Stimulated activated CD8-positive, alpha-beta memory T cell treated with anti-CD3 and anti-CD28 coated beads, Interleukin-7, amount 100 ng/mL, for 1 hour (primary cell): ENCODE measurements at places on chromosomes 6 and 20.

- DNase-seq = no peak
Measured at GRCh38 chr6:34656378-34657036, 40.1 kb downstream of the ILRUN start.

- no peak for DNase-seq
Measured at GRCh38 chr6:92589996-92590395, 829.4 kb downstream of the EPHA7 start.

DNA sequence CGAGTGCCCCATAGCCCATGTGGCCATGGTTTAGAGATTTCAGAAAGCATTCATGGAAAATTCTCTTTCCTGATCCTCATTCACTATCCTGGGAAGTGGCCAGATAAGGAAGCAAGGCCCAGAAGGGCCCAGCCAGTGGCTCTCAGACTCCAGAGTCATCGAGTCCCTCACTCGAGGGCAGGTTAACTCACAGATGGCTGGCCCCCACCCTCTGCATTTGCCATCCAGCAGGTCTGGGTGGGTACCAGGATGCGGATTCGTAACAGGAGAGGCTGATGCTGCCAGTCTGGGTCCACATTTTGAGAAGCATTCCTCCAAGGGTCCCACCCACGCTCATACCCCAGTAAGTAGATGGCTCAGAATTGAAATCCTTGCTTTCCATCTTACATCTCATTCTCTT is 3.8 kb upstream of the SSTR4 start:
- DNase-seq = no peak

DNA sequence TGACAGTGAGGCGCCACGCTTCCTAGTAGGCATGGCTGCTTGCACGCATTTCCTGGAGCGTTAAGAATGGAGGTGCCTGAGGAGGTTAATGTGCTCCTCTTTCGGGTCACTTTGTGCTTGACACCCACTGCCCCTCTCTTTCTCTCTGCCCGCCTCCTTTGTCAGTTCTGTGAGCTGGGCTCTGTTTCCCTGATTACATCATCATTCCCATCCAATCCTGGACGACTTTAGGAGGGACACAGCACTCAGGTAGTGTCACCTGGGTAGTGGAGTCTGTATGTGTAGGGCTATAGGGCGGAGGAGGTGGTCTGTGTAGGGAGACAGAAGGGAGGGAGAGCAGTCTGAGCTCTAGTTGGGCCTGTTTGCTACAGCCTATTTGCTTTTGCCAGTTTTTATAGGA is 136.8 kb downstream of the JARID2 start:
- DNase-seq = no peak

GRCh38 chr6:155315516-155315871 is 1.2 kb upstream of the TFB1M start:
- no peak for DNase-seq

DNA sequence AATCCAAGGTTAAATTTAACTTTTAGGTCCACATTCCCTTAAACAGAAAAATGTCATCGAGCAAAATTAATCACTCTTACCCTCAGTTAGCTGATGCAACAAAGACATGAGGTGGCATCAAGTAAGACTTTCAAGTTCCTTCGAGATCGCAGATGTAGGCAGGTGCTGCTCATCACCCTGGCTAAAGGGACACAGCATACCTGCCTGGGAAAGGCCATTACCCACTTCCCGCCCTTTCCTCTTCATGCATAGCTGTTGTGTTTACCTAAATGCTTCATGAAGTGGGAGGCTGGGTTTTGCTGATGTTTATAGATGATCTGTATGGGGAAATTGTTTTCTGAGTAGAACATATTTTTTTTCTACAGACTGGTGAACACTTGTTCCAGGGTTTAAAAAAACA is 67.7 kb downstream of the GFRA4 start:
- DNase-seq = no peak

GRCh38 chr20:46128310-46129151 is 10.4 kb downstream of the CD40 start:
- no peak for DNase-seq

GRCh38 chr6:33797626-33798342 is 6.0 kb downstream of the MLN start:
- no peak for DNase-seq

DNA sequence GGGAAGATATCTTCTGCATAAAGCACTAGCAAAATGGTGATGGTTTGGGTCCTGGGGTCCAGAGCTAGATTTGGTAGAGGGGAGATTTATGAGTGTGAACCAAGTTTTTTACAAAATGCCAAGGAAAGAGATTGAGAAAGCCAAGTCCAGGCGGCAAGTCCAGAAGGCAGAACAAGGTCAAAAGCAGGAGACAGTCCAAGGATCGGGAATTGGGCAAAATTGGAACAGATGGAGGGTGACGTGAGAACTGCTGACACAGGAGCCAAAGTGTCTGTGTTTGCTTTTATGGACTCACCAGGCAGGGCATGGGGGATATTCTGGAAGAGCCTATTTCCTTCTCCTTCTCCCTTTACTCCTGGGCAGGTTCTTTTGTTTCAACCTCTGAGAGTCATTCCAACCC is 4.1 kb downstream of the NHLRC1 start:
- DNase-seq = no peak

DNA sequence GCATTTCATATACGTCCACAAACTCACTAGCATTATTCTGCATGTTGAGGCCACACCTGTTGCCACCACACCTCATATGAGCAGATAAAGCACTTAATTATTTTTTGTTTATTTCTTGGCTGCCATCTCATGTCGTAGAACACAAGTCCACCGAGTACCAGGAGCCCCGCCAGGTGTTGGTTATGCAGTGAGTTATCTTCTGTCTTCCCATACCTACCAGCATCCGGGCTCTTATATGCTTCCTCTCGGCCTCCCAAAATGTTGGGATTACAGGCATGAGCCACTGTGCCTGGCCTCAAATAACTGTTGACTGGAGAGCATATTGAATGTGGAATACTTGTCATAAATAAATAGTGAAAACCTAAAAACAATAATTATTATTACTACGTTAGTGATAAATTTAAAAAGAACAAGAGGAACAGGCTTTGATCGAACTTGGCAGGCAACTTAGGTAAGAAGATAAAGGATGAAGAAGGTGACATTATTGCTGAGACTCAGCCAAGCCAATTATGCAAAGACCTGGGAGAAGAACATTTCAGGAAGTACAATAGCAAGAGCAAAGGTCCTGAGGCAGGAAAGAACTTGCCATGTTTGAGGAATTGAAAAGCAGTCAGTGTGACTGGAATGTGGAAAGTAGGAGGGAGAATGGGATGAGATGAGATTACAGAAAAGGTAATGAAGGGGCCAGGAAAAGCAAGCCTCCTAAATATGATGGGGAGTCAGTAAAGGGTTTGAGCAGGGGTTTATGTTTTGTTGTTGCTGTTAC is 12.6 kb upstream of the SLC23A2 start:
- no peak for DNase-seq

GRCh38 chr20:63934271-63935068 is 21.7 kb downstream of the UCKL1 start:
- no peak for DNase-seq

DNA sequence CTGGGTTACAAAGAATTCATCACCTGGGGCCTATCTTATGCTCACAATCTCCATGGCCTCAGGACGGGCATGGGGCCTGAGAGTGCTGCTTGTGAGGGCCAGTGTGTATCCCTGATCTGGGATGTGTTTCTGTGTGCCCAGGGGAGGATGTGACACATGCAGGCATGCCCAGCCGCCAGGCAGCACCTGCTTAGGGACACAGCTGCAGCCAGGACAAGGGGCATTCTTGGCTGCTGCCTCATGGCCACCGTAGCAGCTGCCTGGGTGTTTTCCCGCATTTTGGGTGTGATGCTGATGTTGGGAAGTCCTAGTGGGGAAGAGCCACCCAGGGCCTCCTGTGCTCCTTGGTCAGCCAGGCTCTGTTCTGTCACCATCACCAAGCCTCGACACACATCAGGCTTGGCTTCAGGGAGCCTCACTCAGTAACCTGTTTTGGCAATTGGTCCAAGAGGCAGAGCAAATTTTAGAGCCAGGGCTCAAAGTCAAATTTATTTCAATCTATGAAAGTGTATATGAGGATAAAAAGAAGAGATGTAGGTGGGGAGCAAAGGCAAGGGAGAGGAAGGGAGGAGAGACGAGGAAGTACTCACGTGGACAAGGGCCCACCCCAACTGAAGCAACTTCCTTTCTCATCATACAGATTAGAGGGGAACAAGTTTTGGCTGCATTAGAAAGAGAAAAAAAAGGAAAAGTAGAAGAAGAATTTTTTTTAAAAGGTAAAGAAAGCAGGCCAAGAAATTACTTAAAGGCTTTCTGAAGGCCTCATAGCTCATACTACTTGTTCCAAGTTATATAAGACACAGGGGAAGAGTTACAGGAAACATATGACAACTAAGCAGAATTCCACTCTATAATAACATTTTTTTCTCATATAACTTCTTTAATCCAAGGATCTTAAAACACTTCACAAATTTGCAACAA is 269.9 kb upstream of the SUPT3H start:
- DNase-seq = no peak

DNA sequence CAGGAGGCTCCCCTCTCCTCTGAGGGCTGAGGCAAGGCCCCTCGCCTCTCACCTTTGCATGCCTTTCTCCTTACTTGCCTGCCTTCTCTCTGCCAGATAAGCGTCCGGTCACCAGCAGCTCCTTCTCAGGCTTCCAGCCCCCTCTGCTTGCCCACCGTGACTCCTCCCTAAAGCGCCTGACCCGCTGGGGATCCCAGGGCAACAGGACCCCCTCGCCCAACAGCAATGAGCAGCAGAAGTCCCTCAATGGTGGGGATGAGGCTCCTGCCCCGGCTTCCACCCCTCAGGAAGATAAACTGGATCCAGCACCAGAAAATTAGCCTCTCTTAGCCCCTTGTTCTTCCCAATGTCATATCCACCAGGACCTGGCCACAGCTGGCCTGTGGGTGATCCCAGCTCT is 21.3 kb upstream of the PPARD start:
- no peak for DNase-seq

- DNase-seq = no peak
Measured at GRCh38 chr6:109515781-109516409, 32.9 kb upstream of the ZBTB24 start.

DNA sequence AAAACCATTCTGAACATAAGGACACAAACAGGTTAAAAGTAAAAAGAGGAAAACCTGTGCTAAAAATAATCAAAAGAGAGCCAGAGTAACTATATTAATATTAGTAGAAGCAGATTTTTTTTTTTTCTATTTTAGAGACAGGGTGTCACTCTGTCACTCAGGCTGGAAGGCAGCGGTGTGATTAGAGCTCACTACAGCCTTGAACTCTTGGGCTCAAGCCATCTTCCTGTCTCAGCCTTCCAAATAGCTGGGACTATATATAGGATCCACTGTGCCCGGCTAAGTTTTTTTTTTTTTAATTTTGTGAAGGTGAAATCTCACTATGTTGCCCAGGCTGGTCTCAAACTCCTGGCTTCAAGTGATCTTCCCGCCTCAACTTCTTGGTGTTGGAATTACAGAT is 33.4 kb upstream of the PLN start:
- DNase-seq = no peak

- no peak for DNase-seq
Measured at GRCh38 chr6:159114569-159114968, 54.6 kb upstream of the FNDC1 start.

DNA sequence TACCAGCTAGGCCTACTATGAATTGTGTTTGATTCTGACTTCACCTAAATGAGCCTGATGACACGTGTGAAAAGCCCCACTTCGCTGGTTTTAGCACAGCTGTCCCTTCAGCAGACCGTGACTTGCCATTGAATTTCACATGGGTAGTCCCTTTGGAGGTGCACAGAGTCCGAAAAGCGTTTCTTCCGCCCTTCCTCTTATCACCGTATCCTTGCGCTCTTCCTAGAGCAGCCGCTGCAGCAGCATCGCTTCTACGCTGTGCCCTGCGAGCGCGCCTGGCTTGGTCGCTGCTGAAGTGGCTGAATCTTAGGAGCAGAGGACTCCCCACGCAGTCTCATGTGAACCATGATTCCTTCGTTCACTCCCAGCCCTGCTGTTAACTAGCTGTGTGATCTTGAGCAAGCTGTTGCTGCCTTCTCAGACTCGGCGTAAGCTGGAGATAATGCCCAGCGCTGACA is 127.0 kb downstream of the PACRG start:
- no peak for DNase-seq

DNA sequence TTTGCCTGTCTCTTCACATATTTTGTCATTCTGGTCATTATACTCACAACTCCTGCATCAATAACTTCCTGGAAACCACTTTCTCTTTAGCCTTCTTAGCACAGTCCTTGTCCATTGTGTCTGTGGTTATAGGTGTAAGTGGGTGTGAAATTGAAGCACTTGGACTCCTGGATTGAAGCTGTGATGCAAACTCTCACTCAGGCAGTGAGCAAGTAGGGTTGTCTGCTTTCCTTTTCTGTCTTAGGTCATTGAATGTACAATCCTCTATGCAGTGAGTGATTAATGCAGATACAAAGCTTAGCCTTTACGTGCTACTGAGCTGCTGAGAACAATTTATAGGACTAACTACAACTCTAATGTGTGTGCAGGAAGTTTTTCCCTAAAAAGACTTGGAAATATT is 54.8 kb downstream of the ADGRB3 start:
- DNase-seq = no peak

DNA sequence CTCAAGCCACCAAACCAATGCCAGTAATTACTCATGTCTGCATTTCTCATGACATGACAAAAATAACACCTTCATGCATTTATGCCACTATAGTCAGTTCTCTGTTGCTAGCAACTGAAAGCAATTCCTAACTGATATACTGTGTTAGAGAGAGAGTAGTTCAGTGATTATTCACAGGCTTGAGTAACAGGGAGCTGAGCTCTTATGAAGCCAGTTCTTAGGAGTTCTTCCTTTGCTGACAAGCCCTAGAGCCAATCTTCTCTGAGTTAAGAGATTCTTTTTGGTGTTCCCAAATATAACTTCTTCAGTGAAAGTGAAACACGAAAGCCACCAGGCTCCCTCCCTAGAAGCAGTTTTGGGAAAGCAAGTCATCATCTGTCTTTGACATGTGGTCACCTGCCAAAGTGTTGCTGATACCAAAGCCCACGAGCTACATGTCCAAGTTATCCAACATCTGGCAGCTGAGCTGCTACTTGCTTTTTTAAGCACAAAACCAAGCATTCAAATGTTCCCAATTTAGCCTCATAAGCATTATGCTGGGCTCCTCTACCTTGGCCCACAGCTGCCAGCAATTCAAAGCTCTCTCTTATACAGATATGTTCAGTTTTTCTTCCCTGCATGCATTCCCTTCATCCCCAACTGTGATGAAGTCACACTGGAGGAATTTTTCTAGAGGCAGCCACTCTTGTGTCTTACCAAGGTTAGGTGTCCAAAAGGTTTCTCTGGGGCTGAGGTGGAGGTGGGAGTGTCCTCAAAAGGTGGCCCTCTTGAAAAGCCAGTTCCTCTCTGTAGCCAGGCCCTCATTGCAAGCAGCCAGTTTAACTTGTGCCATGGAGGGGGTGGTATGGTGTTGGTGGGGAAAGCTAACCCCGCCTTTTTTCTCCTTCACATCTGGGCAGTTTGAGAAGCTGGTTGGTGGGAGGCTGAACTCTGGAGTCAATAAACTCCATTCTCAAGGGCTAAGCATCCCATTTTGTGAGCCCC is 92.7 kb upstream of the ARMC2 start:
- DNase-seq = no peak

DNA sequence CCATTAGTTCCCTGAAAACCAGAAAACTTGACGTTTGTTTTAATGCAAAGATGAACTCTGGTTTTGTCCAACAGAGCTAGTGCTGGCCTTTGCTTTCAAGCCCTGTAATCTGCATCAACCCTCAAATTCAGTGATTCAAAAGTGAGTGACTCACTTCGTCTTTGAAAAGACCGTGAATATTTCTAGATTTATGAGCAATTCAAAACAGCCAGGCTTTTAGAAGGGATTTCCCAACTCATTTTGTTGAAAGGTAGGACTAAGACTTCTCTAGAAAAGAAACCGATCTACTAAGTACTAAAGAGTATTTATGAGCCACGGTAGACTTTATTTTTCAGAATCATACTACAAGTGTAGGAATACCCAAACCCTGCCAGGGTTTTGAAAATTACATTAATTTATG is 121.5 kb downstream of the UST start:
- DNase-seq = no peak
